ENCODE measurements at places on chromosomes 16 and 17. TPM values are rescaled to one million over a fixed set of nuclear protein-coding genes. Genes with fewer than 3 reads are reported as not detected.

- DNase-seq: no peak
Observed at GRCh38 chr16:5461574-5461973, 364.0 kb upstream of the EEF2KMT start.

ADORA2B gene
- total RNA-seq: 4.7 TPM

GRCh38 chr16:57991551-57992059 lies 8.9 kb downstream of the ZNF319 start:
- DNase-seq: no peak

- DNase-seq: no peak
Observed at GRCh38 chr16:85313526-85314301, 201.4 kb upstream of the CIBAR2 start.

GRCh38 chr16:54287131-54288029 lies 793 bp upstream of the IRX3 start:
- no peak for DNase-seq

GRCh38 chr17:65131946-65132345 lies 5.2 kb upstream of the RGS9 start:
- DNase-seq: no peak

DNA sequence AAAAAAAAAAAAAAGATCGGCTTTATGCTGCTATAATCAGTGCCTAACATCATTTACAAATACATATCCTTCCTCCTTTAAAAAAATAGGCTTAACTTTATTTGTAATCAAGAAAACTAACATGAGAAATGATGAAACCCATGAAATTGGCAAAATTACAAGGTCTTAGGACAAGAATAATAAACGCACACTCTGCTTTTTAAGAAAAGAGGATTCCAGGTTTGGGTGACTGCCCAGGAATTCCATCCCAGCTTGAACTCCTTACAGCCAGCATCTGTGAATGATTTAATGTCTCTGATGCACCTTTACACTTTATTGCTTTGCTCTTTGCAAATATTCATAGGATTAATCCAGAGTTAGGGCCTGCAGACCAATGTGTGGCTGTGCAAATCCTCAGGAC lies 196.0 kb downstream of the CBLN1 start:
- no peak for DNase-seq

RPH3AL gene
- 2.0 TPM for total RNA-seq

TEX19 gene
- total RNA-seq: 0.41 TPM

HAP1 gene
- not detected for total RNA-seq

CCL15 gene
- not detected for total RNA-seq

GRCh38 chr17:10790491-10791401 lies 13.2 kb downstream of the TMEM238L start:
- no peak for DNase-seq

- DNase-seq: no peak
Observed at GRCh38 chr16:80273635-80274538, 266.9 kb upstream of the DYNLRB2 start.

DNA sequence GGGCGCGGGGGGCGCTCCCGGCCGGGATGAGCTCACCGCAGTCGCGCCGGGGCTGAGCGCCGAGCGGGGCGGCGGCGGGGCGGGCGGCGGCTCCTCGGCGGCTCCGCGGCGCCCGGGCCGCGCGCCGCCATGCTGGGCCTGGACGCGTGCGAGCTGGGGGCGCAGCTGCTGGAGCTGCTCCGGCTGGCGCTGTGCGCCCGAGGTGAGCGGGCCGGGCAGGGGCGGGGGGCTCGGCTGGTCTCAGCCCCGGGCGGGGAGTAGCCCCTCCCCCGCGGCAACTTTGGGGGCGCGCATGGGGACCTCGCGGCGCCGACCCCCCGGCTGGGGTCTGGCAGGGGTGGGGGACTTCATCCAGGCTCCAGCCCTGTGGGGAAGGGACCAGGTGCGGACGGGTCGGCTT lies at the start of gene ARHGDIG:
ARHGDIG (plus strand) TSS at position 40 of the 400 bp plus-strand sequence; CDS start at position 130, 90 bp downstream.
- DNase-seq: no peak

DNA sequence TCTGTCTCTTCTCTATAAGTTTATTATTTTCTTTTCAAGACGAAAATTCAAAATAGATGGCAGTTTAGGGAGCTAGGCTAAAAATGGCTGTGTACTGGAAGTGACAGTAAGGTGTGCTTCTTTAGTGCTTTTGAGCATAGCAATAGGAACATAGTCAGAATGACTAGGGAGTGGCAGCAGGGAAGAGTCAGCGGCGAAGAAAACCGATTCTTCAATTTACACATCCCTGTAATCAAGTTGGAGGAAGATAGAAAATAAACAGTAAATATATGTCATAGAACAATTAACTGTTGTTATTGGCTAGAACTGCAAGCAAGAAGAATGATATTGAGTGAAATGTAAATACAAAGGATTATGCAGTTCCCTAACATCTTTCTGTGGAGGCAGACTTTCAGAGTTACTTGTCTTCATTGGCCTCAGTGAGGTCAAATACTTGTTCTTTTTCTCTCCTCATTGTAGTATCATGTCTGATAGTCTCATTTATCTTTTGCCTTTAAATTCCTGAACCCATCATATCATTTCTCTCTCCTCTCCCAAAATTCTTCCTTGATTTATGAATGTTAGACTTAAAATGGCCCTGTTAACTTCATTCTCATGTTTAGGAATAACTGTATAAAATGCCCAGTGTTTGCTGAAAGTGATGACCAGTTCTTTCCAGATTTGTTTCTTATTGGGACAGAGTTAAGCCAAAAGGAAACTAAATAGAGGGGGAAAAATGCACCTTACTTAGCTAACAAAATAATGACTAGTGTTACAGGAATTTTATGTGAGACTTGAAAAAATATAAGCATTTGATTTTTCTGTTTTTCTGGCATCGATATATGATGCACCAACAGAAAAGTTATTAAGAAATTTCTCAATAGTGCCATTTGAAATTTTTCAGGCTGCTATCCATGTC lies 211.4 kb downstream of the BCAS3 start:
- DNase-seq: no peak

DNA sequence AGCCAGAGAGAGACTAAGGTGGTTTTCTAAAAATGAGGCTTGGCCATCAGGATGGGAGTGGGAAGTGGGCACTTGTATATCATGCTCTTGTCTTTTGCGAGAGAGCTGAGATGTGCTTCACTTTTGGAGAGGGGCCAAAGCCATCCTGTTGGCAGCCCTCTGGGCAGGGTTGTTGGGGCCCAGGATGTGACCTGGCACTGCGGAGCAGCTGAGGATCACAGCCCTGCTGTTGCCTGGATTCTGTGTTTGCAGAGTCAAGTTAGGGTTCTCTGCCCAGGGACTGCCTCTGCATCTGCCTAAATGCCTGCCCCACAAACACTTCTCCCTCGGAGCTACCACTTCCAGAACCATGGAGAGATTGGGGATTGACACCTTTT lies 71.2 kb downstream of the PLD6 start:
- DNase-seq: no peak

- DNase-seq: no peak
Observed at GRCh38 chr16:27129401-27129800, 62.7 kb downstream of the C16orf82 start.

GRCh38 chr17:45628019-45628418 lies 137.5 kb upstream of the PLEKHM1 start:
- no peak for DNase-seq

Data from activated naive CD4-positive, alpha-beta T cell treated with anti-CD3 and anti-CD28 coated beads, Interleukin-2, amount 50 U/mL, for 72 hours (primary cell).